ENCODE measurements at places on chromosomes 12 and 14. TPM values are rescaled to one million over a fixed set of nuclear protein-coding genes. Genes with fewer than 3 reads are reported as not detected.

GRCh38 chr12:59432057-59432456 lies 163.8 kb upstream of the SLC16A7 start:
- no peak for DNase-seq

- no peak for DNase-seq
These were observed 444 bp upstream of the GEMIN2 start for GRCh38 chr14:39113685-39114072.

GRCh38 chr14:101066826-101067510 lies 163.4 kb upstream of the RTL1 start:
- no peak for DNase-seq

The PARP11 gene
- 11.1 TPM for total RNA-seq
